CD4-positive, alpha-beta memory T cell (primary cell): ENCODE measurements at places on chromosomes 4 and X.

DNA sequence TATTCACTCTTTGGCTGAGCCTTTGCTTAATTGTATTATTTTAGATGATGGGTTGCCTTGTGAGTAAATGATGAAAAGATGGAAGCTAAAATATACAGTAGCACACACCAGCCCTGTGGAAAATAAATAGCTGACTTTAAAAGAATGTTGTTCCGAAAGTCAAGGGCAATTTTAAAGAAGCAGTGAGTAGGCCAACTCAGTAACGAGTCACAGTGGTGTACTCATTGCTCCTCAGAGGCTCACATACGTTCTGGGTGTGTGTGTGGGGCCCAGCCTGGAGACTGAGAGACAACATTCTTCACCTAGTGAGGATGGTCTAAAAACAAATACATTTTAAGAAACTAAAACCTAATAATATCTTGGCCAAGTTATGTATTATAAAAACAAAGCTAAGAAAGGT is 640.3 kb downstream of the TRIML1 start:
- DNase-seq = no peak

DNA sequence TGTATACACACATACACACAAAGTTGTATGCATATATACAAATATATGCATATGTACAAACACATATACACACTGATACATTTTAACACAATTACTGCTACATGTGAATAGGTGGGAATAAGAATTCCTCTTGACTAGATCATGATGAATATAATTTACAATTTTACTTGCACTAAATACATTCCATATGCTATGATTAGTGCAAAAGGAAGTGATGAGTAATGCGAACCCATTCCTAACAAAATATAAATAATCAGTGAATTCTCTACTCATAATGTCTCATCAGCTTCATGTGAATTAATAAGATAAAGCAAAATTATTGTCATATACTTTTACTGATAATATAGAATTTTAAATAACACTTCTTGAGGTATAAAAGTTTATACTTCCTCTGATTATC is 1077.3 kb upstream of the PCDH10 start:
- DNase-seq = no peak

GRCh38 chr4:155079871-155080270 is 128.6 kb upstream of the NPY2R start:
- DNase-seq = no peak

DNA sequence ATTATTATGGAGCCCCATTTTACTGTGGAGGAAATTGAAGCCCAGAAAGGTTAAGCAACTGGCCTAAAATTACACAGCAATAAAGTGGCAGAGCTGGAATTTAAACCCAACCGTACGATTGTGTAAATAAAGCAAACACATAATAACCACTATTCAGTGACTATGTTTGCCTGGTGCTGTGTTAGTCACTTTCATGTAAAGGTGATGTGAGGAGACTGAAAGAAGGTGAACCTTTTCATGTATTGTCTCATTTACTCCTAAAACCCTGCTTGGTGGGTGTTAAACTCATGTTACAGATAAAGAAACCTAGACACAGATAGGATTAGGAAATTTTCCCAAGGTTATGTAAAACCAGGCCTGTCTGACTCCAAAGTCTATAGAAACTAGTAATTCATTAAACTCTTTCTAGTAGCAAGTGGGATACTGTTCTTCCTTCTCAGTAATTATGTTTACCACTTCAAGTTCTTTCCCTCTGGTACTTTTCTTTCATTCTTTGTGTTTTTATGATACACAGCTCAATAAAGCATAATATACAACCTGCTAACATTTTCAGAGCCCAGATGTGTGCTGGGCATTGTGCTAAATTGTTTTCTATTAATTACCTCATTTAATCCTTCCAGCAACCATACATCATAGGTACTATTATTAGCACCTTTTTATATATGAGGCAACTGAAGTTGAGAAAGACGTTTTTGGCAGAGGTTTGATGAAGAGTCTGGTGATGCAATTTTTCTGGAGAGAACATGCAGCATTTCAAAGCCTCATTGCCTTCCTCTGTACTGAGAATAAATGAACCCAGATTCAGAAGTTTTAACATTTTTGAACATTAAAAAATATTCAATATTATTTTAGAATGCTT is 202.7 kb downstream of the SPRY1 start:
- DNase-seq = no peak

GRCh38 chr4:53234669-53235068 is 131.2 kb downstream of the SCFD2 start:
- no peak for DNase-seq

- DNase-seq = no peak
These were observed 3.9 kb downstream of the KIT start for GRCh38 chr4:54661686-54662085.

DNA sequence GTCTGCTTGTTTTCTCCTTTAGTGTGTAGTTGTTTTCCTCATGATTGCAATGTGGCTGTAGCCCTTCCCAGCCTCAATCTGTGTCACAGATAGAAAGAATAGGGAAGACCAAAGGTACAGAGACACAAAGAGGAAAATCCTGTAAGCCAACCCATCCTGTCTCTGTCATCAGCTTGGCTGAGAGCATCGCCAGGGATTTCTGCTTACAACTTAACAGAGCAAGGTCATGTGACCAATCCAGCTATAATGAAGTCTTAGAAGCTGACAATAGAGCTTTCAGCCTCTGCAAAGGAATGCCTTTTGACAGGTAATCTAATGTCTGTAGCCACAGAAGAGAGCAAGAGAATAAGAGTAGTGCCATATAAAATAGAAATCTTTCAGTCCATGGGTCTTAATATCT is 1598.0 kb upstream of the AGA start:
- no peak for DNase-seq

DNA sequence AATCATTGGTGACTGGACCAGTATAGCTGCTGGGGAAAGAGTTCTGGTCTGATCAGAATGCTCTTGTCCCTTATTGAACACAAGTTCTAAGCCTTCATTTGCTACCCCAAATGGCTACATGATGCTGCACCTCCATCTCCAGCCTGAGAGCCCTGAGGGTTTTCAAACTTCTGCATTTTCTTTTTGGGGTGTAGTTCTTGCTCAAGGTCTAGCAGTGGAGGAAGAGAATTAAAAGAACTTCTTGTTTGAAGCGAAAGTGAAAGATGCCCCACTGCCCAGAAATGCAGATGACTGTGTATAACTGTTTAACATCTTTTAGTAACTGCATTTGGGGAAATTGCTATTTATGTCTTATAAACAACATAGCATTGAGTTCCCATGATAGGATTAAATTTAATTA is 38.5 kb downstream of the LAMTOR3 start:
- DNase-seq = no peak

DNA sequence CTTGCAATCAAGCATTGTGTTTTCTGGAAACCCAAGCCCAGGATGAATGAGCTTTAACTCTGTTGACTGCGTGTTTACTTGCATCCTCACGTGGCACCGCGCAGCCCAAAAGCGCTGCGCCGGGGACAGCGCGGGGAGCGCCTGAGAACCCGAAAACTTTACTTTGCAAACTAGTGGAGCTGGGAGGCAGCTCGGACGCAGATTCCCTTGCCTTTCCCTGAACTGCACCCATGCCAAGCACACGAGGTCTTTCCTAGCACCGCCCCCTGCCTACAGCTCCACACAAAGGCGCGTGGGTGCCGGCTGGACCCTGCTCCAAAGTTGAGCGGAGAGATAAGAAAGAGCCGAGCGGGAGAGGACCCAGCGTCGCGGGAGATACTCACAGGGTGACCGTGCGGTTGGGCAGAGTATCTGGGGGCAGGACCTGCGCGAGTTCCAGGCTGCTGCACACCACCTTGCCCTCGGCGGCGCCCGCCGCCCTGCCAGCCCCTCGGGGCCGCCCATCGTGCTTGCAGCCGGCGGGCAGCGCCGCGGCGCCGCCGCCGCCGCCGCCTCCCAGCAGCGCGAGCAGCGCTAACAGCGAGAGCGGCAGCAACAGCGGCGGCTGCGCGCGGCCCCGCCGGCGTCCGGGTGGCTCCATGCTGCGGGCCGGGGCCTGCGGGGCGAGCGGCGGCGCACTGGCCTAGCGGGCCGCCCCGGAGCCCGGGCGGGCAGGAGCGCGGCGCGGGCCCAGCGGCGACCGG is 550 bp downstream of the ADGRA3 start:
- no peak for DNase-seq

GRCh38 chr4:111108153-111108552 is 485.3 kb upstream of the PITX2 start:
- no peak for DNase-seq

- DNase-seq = no peak
These were observed 65.8 kb downstream of the SCML2 start for GRCh38 chrX:18288716-18289115.

- DNase-seq = no peak
These were observed 60.6 kb upstream of the TMLHE start for GRCh38 chrX:155673338-155673737.

DNA sequence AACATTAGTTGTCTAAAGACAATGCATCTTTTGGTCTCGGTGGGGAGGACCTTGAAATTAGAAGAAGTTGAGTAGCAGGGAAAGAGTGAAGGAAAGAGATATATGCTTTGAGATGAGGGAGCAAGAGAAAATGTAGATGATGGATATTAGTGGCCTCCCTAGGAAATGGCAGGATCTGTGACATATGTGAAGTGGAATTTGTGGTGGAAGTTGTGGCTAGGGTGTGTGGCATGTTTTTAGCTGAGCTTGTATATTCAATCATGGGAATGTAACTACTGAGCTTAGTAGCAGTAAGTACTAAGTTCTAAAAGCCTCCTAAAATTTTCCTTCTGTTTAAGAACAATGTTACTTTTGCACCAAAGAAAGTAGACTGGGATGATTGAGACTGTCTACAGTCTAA is 382.8 kb upstream of the CTSO start:
- no peak for DNase-seq

DNA sequence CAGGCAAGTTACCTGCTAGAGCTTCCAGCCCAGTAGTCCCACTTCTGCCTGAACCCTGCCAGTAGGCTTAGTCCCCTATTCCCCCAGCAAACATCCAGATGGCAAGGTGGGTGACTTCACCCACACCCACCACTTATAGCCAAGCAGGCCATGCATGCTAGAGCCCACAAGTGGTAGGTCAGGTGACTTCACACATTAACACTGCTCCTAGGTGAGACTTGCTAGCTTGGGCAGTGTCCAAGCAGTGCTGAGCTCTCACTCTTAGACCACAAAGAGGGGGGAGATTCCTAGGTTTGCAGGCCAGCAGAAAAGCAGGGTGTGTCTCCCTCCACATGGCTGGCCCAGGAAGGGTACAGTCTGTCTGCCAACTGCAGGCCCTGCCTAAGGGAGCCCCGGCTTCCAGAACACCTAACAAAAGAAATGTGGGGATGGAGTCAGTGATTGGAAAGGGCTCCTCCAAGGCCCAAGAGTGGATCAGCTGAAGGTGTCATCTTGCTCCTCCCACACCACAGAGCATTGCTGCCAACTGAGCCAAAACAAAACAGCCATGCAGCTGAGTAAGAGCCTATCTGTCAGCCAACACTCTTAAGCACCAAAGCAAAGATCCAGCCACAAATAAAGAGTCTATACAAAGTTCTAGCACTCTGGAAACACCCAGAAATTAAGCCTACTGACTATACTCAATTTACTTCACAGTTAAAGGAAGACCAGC is 158.1 kb upstream of the USP38 start:
- DNase-seq = no peak

GRCh38 chr4:9704551-9705332 is 76.7 kb upstream of the DRD5 start:
- no peak for DNase-seq

- no peak for DNase-seq
These were observed 70.0 kb downstream of the EVC start for GRCh38 chr4:5780831-5781480.

DNA sequence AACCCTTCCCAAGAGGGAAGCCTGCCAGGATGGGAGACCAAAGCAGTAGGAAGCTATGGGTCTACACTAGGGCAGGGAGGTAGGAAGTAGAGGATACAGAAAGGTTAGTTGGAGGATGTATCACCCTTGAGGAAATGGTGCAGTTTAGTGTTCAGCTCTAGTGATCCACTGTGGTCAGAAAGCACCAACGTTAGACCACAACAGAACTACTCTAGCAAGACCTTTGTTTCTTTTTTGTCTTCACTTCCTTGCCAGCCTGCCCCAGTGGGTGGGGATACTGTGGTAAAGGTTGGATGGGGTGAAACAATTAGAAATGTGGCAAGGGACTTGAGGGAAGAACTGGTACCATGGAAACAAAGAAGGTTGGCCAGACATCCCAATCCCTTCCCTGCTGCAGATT is 83.3 kb downstream of the DDIT4L start:
- DNase-seq = peak; percentile 26

DNA sequence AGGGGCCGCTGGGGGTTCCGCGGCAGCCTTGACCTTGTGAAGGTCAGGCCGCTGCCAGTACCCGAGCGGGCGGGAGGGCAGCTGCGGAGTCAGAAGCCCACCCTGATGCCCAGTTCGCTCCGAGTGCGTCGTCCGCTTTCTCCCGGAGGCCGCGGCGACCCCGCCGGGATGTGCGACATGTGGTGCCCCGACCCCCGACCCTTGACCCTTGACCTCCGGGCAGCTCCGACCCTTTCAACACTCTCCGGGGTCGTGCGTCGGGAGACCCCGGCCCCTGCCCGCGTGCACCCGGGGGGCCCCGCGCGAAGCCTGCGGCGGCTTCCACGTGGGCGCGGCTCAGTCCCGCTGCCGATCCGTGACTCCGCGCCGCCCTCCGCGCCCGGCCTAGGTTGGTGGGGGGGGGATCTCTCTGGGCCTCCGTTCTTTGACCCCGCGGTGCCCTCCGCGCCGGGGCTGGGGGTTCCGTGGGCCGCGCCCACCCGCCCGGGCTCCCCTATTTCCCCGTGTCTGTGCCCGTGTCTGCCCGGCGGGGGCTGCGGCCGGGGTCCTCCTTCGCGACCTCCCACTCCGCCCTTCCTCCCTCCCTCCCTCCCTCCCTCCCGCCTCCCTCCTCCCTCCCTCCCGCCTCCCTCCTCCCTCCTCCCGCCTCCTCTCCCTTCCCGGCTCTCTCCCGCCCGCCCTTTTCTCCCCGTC is 609 bp upstream of the SLC25A6 start:
- DNase-seq = no peak

DNA sequence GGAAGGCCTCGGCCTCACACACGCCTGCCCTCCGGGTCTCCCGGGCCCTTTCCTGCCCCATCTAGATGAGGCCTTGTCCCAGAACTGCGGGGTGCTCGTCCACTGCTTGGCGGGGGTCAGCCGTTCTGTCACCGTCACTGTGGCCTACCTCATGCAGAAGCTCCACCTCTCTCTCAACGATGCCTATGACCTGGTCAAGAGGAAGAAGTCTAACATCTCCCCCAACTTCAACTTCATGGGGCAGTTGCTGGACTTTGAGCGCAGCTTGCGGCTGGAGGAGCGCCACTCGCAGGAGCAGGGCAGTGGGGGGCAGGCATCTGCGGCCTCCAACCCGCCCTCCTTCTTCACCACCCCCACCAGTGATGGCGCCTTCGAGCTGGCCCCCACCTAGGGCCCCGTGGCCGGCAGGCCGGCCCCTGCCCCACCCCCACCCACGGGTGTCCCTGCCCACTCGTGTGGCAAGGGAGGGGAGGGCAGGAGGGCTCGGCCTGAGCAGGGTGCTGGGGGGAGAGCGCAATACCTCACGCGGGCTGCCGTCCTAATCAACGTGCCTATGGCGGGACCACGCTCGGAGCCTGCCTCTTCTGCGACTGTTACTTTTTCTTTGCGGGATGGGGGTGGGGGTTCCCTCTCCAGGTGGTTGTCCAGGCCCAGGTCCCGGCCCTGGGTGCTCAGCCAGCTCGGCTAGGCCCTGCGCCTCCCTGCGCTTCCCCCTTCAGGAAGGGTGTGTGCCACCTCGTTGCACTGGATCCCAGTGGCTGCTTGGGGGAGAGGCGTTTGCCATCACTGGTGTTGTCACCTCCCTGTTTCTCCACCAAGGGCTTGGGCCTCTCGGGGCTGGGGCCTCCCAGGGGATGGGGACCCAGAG is 3.1 kb downstream of the DUSP9 start:
- DNase-seq = no peak

- no peak for DNase-seq
These were observed 371.9 kb upstream of the PITX2 start for GRCh38 chr4:110994781-110995180.
